ENCODE measurements at places on chromosomes 6 and 20. TPM values are rescaled to one million over a fixed set of nuclear protein-coding genes. Genes with fewer than 3 reads are reported as not detected.

GRCh38 chr6:137492289-137493217 is 1.6 kb downstream of the OLIG3 start:
- DNase-seq = peak; percentile 20

DNA sequence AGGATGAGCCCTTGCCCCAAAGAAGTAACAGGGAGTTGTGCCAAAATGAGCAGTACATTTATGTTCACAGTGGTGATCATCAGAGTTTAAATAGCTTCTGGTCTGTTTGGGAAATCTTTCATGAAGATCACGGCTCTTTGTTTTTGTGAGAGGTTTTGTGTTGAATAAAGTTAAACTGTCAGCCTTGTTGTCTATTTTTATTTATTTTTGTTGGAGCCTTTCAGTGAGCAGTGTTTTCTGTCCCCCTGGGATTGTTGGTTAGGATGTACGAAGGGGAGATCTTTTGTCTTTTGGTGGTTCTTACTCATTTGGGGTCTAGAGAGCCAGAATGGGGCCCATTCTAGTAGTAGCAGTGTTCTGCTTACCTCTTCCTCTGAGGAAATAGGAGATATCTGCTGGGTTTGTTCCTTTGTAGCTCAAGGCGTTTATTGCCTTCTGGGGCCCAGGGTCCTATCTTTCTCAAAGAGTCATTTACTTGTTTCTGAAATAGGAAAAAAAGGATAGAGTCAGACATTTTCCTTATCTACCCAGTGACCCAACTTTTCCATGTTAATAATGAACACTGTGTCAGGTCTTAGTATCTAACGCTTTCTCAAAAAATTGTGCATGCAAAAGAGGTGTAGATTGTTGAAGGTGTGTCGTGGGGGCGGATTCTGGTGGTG is 157.4 kb downstream of the JARID2 start:
- no peak for DNase-seq

DNA sequence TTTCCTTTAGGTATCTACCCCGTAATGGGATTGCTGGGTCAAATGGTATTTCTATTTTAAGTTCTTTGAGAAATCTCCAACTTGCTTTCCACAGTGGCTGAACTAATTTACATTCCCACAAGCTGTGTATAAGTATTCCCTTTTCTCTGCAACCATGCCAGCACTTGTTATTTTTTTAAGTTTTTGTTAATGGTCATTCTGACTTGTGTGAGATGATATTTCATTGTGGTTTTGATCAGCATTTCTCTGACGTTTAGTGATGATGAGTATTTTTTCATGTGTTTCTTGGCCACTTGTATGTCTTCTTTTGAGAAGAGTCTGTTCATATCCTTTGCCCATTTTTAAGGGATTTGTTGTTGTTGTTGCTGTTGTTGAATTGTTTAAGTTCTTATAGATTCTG is 871.1 kb downstream of the KIF16B start:
- DNase-seq = no peak

DNA sequence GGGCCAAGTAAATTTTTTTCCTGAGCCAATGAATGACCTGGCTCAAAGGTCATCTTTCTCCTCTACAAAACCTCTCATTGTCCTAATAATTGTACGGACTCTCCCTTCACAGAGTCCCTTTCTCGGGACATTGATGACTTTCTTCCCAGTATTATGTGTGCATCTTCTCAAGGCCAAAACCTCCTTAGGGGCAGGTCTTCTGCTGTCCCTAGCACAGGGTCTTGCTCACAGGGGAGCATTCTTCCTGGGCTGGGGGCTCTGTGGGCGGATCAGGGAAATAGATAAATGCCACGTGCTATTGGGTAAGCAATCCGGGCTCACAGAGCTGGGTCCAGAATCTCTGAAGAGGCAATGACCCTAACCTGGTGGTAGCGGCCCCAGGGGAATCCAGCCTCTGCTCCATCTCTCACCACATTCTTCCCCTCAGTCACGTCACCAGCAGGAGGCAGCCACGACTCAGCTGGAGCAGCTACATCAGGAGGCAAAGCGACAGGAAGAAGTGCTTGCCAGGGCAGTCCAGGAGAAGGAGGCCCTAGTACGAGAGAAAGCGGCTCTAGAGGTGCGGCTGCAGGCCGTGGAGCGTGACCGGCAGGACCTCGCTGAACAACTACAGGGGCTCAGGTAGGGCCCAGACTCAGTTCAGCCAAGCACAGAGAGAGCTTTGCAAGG is 23.5 kb downstream of the CEP250 start:
- DNase-seq = no peak

- DNase-seq = peak; percentile 53
Observed at GRCh38 chr20:44014807-44015732, 100.4 kb downstream of the TOX2 start.

C20orf202 gene
- polyA plus RNA-seq = 0.45 TPM

DNA sequence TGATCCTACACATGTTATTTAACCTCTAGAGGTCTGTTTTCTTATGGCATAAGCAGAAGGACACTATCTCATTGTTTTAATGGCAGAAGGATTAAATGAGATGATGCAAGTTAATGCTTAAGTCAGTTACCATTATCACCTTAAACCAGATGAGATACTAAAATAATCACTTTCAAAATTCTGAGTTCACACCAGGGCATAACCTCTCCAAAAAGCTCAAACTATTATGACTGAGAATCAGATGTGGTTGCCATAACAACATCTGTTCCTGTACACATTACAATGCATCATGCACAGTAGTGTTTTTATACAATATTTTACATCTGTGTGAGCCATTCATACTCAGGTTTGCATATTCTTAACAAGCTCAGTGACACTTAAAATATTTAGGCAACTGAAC is 10.2 kb downstream of the ADNP start:
- DNase-seq = no peak

SH3BGRL2 gene
- polyA plus RNA-seq = 7.2 TPM

MEP1A gene
- polyA plus RNA-seq = not detected

GRCh38 chr6:161227004-161227960 is 46.6 kb downstream of the AGPAT4 start:
- no peak for DNase-seq

- no peak for DNase-seq
Observed at GRCh38 chr6:61193771-61194170, 1092.3 kb downstream of the KHDRBS2 start.

GRCh38 chr20:25600632-25601031 is 15.3 kb upstream of the NINL start:
- no peak for DNase-seq
